ENCODE measurements at places on chromosomes 3 and 15.

GRCh38 chr3:150083655-150084042 is 113.0 kb upstream of the PFN2 start:
- no peak for DNase-seq

DNA sequence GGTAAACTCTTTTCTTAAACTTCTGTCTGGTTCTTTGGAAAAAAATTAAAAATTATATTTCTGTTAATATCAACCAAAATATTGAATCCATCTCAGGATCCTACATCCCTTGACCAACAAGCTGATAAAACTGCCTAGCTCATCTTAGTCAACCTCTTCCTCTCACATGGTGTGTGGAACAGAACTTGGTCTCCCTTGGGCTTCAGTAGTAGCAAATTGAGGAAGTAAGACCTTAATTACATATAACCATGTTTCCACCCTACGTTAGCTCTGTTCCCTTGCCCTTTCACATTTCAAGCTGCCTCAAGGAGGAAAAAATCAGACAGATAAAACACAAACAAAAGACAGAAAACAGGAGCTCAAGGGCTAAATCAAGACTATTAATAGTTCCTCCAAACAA is 116.4 kb downstream of the GREM1 start:
- no peak for DNase-seq

DNA sequence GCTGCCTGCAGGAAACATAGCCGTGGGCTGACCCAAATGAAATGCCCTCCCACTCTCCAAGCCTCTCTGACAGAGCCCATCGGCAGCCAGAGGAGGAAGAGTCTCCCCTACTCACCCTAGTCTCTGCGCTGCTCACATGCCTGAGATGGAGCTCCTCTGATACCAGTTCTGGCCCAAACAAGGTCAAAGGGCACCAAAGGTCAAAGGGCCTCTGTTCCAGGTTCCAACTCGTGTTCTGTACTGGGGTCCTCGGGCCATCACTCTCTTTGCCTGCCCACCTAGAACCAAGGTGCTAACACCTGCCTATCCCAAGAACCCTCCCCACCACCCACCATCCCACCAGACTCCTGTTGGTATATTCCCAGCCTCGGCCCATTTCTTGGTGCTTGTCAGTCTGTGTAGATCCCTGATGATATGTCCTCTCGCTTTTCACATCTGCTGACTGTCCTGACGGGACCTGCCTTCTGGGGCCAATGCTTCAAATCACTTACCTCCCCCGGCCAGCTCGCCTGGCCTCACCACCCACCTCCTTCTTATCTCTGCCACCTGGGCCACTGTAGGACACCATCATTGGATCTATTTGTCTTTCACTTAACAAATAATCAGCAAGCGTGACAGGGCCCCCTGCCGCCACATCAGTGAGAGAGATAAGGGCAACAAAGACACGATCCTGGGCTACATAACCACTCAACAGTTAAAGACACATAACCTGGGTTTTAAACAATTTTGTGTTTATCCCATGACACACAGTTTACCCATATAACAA is 90.4 kb downstream of the SRGAP3 start:
- DNase-seq, result no peak

DNA sequence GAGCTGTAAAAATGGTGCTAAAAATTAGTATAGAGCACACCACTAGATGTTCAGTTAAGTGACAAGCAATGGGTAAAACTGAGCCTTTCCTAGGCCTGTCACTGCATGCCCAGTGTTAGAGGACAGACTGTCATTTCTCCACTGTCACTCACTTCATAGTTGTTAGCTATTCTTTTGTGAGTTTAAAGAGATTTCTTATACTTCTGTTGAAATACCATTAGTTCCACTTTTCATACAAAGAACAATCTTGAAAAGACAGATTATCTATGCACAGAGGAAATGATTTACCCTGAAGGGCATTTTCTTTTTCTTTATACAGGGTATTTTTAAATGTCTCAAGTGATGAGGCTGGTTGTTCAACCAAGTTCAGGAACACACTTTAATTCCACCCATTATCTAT is 28.3 kb upstream of the CHMP2B start:
- no peak for DNase-seq

GRCh38 chr3:27521179-27521871 is 37.1 kb upstream of the SLC4A7 start:
- DNase-seq, result peak; percentile 69

GRCh38 chr3:46098319-46098761 is 71.1 kb upstream of the XCR1 start:
- DNase-seq, result no peak

GRCh38 chr15:84112025-84112424 is 123.5 kb upstream of the GOLGA6L4 start:
- DNase-seq, result no peak

GRCh38 chr3:104632947-104633346 is 733.8 kb upstream of the ALCAM start:
- DNase-seq, result no peak

- DNase-seq, result no peak
Observed at GRCh38 chr15:100101426-100102089, 240.2 kb downstream of the ADAMTS17 start.

- no peak for DNase-seq
Observed at GRCh38 chr3:51123531-51123930, 261.6 kb upstream of the MANF start.

Data from HepG2 (cell line).